ENCODE measurements at places on chromosomes 6 and 20.
A peak's percentile ranks its signal among the peaks of the same experiment; 100 is the strongest.

- peak; percentile 67 for DNase-seq
Observed at GRCh38 chr6:90146921-90147649, 149.6 kb downstream of the BACH2 start.

DNA sequence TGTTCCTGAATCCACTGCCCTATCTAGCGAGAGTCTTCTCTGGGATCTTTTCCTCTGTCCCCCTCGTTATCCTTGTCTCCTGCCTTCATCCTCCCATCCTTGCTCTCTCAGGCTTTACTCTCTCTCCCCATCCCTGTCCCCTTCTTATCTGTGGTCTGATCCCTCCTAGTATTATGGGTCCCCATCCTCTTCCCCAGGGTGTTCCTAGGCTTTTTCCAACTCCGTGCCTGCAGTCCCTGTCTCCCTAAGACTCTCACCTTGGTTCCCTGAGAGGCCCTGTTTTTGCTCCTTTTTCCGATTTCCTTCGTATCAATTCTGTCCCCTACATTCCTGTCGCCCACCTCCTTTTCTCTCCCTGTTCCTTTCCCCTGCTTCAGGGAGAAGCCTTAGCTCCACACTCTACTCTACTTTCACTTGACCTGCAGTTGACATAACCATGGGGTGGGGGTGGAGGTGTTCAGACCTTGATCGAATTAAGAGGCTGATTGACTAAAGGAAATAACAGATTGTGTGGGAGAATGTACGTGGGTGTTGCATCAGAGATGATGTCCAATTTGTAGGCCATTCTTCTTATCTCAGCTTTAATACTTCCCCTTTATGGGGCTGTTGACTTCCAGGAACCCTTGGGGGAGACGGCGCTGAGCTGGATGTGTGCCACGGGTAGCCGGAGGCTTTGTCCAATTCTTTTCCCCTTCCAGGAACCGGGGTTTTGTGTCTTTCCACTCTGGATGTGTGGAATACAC, 905 bp downstream of the PPARD start:
- DNase-seq: peak; percentile 84

- no peak for DNase-seq
Observed at GRCh38 chr6:39446909-39447308, 124.4 kb upstream of the KCNK16 start.

GRCh38 chr20:8260837-8261251, 128.8 kb downstream of the PLCB1 start:
- peak; percentile 80 for DNase-seq

GRCh38 chr6:89254569-89254968, 37.4 kb upstream of the GABRR1 start:
- peak; percentile 64 for DNase-seq

- no peak for DNase-seq
Observed at GRCh38 chr6:111748231-111748647, 125.0 kb downstream of the FYN start.

- peak; percentile 6 for DNase-seq
Observed at GRCh38 chr6:50655848-50656453, 57.4 kb upstream of the TFAP2D start.

DNA sequence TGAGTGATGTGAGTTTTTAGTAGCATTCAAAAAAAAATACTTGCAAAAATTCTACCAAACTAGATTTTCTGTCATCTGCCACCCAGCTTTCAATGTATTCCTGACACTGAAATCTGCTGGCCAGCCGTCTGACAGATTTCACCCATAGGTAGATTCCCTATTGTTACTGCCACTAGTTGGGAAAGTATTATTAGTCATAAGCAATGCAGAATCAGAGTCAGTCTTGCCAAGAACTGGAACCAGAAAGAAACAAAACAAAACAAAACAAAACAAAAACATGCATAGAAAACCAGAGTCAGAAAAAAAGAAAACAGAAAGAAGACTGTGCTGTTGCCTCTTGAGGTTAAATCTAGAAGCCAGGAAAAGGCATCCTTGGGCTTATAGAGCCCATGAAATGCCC, 293.1 kb upstream of the KCNQ5 start:
- DNase-seq: no peak

- DNase-seq: no peak
Observed at GRCh38 chr6:119100115-119100514, 21.7 kb upstream of the FAM184A start.

All from inflammatory macrophage treated with lipopolysaccharide for 4 hours (primary cell).